ENCODE measurements at places on chromosomes 3 and 15.

- DNase-seq: peak; percentile 34
These were observed at the start of gene TMOD2 for GRCh38 chr15:51750792-51751696. Gene TMOD2 (plus strand): TSS chr15:51751597. CDS start chr15:51766442, 14,845 bp downstream.

DNA sequence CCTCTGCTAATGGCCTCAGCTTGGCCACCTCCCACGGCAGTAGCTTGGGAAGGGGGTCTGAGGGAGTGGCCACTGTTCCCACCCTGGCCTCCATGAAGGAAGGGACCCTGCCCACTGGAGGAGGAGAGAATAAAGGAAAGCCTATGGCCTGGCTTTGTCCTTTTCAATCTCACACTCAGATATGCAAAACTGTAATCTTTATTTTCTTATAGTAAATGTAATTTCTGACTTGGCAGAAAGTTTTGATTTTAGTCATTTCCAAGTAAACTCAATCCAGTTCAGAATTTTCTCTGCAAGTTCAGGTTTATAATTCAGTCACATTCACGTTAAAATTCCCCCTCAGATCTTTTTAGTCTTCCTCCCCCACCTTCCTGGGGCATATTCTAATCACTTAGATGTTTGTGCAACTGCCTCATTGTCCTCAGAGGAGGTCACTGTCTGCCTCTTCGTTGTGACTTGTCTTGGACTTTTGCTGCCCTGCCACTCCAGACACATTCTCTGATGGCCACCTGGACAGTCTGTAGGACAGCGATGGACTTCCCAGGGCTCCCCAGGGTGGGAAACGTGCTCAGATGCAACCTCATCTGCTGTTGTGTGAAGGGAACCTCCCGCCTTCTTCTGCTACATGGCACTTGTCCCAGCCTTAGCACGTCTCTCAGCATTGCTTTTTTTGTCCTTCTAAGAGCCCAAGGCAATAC lies 222.8 kb upstream of the TBL1XR1 start:
- no peak for DNase-seq

GRCh38 chr15:33031324-33031821 lies 163.1 kb downstream of the FMN1 start:
- DNase-seq: no peak

GRCh38 chr15:50911621-50912020 lies 3.1 kb downstream of the AP4E1 start:
- DNase-seq: no peak

- no peak for DNase-seq
These were observed 76.1 kb upstream of the LRRFIP2 start for GRCh38 chr3:37250435-37250834.

- DNase-seq: no peak
These were observed 13.8 kb upstream of the POLR2M start for GRCh38 chr15:57692709-57693108.

GRCh38 chr15:88830016-88830415 lies 26.8 kb downstream of the ACAN start:
- DNase-seq: no peak

DNA sequence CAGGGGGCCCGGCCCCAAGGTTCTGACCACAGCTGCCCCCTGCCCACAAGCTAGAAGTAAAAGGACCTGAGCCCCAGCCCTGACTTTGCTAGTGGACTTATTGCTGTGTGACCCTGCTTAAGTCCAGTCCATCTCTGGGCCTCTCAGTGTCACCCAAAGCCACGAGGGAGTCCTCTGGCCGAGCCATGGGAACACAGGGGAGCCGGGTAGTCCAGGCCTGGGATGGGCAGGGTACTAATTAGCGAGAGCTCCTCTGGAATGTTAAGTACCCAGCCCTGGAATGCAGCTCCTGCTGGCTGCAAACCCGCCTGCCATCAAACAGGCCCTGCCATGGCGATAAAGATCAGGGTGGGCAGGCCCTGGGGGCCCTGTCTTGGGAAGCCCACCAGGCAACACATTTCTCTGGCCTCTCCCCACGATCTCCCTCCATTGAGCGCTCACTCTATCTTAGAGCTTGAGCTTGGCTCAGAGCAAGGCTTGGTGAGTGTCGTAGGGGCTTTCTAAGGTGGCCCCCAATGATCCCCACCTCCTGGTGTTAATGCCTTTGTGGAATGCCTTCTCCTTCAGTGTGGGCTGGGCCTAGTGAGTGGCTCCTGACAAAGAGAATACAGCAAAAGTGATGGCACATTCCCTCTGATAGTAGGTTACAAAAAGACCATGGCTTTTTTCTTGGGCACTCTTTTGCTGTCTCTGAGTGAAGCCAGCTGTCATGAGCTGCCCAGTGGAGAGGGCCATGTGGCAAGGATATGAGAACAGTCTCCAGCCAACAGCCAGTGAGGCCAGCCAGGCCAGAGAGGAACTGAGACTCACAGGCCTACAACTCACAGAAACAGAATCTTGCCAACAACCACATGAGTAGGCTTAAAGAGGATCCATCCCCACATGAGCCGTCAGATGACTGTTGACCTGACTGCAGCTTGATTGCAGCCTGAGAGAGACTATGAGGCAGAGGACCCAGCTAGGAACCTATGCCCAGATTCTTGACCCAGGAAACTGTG lies 133.1 kb downstream of the SMAD6 start:
- no peak for DNase-seq

GRCh38 chr3:141000686-141001085 lies 50.5 kb upstream of the SPSB4 start:
- DNase-seq: no peak

DNA sequence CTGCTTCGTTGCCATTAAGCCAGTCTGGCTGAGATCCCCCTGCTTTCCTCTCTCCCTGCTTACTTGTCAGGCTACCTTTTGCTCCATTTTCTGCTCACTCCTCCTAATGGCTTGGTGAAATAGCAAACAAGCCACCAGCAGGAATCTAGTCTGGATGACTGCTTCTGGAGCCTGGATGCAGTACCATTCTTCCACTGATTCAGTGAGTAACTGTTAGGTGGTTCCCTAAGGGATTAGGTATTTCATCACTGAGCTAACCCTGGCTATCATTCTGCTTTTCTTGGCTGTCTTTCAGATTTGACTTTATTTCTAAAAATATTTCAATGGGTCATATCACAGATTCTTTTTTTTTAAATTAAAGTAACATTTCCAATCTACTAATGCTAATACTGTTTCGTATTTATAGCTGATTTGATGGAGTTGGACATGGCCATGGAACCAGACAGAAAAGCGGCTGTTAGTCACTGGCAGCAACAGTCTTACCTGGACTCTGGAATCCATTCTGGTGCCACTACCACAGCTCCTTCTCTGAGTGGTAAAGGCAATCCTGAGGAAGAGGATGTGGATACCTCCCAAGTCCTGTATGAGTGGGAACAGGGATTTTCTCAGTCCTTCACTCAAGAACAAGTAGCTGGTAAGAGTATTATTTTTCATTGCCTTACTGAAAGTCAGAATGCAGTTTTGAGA lies 25.0 kb downstream of the CTNNB1 start:
- DNase-seq: no peak

DNA sequence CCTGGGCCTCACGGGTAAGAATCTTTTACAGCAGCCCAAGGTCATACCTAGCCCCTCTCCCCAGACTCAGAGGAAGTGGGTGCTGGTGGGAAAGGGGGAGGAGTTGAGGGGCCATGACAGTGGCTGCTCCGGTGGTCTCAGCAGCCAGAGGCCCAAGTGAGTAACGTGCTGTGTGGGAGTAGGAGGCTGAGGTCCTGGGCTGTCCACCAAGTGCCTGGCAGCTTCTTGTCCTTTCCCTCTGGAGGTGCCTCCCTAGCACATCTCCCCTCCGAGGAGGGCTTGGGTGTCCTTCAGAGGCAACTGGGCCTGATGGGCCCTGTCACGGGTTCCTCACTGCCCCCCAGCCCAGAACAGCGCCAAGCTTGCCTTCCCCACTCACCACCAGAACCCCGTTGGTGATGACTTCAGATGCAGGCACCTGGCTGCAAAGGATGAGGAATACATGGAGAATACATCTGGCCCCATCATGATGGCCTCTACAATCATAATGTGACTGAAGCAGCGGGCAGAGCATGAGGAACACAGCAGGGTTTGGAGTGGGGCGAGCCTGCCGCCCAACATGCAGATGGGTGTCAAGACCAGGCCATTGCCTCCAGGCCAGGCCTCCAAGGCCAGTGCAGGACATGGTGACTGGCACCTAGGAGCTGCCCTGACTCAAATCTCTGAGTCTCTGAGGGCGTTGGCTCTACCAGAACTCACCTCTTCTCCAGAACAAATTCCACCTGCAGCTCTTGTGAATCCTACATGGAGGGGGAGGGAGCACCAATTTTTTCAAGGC lies 3.3 kb downstream of the PLA2G4F start:
- DNase-seq: no peak

GRCh38 chr3:64888165-64888564 lies 200.4 kb upstream of the ADAMTS9 start:
- DNase-seq: no peak

DNA sequence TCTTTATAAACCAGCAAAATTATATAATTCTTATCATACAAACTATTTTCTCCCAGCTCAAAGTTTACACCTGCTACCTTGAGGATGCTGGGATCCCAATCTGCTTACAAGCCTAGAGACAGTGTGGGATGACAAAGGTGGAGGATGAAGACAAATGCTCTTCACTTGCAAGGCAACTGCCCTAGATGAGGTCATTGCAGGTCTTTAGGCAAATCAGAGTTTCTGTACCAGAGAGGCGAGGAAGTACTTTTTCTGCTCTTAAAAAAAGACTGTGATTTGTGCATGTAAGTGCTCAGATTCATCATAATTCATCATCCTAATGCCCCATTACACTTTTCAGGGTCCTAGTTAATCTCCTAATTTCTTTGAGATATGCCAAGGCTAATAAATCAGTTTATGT lies 376.1 kb downstream of the ZPLD1 start:
- DNase-seq: no peak

DNA sequence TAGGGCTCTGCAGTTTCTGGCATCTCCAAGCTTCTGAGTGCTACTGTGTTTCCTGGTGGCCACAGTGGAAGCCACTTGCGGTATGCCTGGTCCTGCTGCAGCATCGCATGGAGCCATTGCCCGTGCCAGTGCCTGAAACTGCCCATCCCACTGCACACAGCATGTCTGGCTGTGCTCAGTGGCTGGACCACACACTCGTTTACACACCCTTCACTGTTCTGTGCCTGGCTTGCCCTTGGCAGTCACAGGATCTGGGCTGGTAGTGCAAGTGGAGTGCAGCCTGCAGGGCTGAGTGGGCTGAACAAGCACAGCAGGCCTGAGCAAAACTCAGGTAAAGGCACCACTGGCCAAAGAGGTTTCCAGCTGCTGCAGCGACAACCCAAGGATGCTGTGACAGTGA lies 600.0 kb downstream of the SI start:
- no peak for DNase-seq

- no peak for DNase-seq
These were observed 64.5 kb upstream of the CTSH start for GRCh38 chr15:79009379-79009778.

DNA sequence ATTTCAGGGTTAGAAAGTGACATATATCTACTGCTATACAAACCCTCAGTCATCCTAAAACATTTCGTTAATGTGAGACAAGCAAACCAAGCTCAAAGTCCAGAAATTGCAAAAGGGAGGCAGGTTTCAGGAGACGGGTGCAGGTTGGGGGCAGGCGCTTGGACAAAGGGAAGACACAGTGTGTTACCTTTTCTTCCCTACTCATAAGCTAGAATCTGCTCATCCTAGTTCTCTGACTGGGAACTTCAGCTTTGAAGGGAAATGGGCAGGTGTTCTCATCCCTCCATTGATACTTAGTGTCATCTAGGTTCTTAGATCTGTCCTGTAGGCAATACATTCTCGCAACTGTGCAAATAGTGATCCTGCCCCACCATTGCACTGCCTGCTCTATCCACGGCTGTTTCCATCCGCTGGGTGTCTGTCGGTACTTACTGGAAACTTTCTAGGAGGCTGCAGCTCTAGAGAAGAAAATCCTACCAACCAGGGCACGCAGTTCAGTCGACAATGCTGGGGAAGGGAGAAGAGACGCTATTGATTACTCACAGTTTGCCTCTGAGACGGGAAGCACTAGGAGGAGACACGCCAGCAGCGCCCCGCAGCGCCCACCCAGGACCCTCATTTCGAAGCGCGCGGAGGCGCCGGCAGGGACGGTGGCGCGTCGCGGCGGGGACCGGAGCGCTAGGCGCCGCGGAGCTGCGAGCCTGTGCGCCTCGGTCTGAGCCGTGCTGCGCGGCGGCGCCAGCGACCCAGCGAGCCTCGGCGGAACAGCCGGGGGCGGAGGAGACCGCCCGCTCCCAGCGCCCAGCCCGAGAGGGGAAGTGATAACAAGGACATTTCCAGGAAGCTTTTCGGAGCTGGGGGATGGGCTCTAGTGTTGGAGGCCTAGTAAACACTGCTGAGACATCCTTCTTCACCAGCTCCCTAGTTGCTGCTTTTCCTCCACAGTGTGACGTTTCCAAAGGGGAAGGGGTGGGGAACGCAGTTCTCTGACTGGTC lies at the start of gene PROS1:
Gene PROS1 (minus strand): TSS at position 766 of the 996 bp plus-strand sequence. CDS start 147 bp downstream, at position 619.
- peak; percentile 27 for DNase-seq

- DNase-seq: no peak
These were observed 7.4 kb upstream of the ANO10 start for GRCh38 chr3:43629257-43629656.

DNA sequence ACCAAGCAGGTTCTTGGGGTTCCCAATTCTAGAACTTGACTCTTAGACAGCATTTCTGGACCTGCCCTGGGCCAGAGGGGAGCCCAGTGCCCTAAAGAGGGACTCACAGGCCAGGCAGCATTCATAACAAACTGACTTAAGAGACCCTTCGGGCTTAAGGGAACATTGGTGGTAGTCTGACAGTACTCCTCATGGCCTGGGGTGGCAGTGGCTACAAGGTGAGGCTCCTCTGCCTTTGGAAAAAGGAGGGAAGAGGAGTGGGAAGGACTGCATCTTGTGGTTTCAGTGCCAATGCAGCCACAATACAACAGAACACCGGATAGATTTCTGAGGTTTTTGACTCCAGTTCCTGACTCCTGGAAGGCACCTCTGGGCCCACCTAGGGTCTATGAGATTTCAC lies 172.2 kb upstream of the STRIT1 start:
- no peak for DNase-seq

DNA sequence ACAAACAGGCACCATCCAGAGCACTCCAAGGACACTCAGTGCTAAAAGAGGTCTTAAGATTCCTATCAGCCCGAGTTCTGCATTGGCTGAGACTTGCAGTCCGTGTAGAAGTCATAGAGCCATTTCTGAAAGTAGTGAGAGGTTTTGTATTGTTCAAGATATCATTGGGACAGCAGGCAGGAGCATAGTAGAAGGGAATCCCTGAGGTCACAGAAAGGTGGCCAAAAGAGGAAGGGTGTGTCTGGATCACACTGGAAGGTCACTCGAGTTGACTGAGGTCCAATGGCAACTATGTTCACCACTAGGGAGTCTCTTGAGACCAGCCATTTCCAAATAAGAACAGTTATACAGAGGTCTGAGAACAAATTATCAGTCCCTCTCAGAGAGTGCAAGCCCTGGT lies 468.3 kb downstream of the EPHB1 start:
- no peak for DNase-seq

DNA sequence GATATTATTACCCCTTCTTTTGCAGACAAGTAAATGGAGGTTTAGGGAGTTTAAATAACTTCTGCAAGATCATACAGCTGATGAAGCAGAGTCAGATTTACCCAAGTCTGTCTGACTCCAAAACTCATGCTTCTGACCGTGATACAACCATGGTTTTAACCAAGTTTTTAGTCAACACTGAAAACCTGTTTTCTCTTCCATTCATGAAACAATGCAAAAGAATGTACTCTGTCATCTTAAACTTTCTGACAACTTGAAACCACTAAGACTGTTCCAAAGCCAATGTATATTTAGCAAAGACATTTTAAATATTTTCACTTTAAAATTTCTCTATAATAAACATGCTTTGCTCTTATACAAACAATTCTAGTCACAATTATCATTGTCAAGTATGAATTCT lies 77.0 kb upstream of the RBMS3 start:
- DNase-seq: no peak

- DNase-seq: no peak
These were observed 139.4 kb downstream of the FHIT start for GRCh38 chr3:61111825-61112224.
